Gastrocnemius medialis (tissue), 4 donors: ENCODE measurements at places on chromosomes 1 and 21. TPM values are rescaled to one million over a fixed set of nuclear protein-coding genes. Genes with fewer than 3 reads are reported as not detected.

The RASSF5 gene
- 5.9 TPM for total RNA-seq

The CAMK2N1 gene
- total RNA-seq = 1.3 TPM

The IRF6 gene
- 0.31 TPM for total RNA-seq

The DESI2 gene
- 25.8 TPM for total RNA-seq

The CCDC190 gene
- total RNA-seq = not detected

The F3 gene
- total RNA-seq = 3.1 TPM

The ABCG1 gene
- 43.3 TPM for total RNA-seq

The RSPO1 gene
- total RNA-seq = not detected

The CLCNKB gene
- total RNA-seq = not detected

The KIF17 gene
- 3.8 TPM for total RNA-seq

The PTCH2 gene
- total RNA-seq = 0.18 TPM

The TNFRSF18 gene
- total RNA-seq = not detected

The KRTAP19-3 gene
- total RNA-seq = not detected

The OR2M3 gene
- not detected for total RNA-seq

The OR10J1 gene
- not detected for total RNA-seq

The MYCL gene
- total RNA-seq = 1.1 TPM

The HRNR gene
- not detected for total RNA-seq

The AK5 gene
- not detected for total RNA-seq

The PRELP gene
- 32.6 TPM for total RNA-seq
